AG04450 (cell line): ENCODE measurements at places on chromosomes 3 and 15. TPM values are rescaled to one million over a fixed set of nuclear protein-coding genes. Genes with fewer than 3 reads are reported as not detected.

CHRNA5 gene
- polyA plus RNA-seq, result 4.3 and 5.2 TPM in 2 replicates

MITF gene
- polyA plus RNA-seq, result 32.2 and 32.5 TPM in 2 replicates

FRMD4B gene
- 0.09 and 0.12 TPM in 2 replicates for polyA plus RNA-seq

CCDC54 gene
- polyA plus RNA-seq, result not detected in 2 replicates

ITPKA gene
- polyA plus RNA-seq, result 0.92 and 1.5 TPM in 2 replicates

GRCh38 chr3:182568876-182569275 is 224.4 kb upstream of the ATP11B start:
- no peak for DNase-seq

GRCh38 chr3:44235604-44236484 is 5.8 kb upstream of the TOPAZ1 start:
- peak; percentile 60 for DNase-seq

DNA sequence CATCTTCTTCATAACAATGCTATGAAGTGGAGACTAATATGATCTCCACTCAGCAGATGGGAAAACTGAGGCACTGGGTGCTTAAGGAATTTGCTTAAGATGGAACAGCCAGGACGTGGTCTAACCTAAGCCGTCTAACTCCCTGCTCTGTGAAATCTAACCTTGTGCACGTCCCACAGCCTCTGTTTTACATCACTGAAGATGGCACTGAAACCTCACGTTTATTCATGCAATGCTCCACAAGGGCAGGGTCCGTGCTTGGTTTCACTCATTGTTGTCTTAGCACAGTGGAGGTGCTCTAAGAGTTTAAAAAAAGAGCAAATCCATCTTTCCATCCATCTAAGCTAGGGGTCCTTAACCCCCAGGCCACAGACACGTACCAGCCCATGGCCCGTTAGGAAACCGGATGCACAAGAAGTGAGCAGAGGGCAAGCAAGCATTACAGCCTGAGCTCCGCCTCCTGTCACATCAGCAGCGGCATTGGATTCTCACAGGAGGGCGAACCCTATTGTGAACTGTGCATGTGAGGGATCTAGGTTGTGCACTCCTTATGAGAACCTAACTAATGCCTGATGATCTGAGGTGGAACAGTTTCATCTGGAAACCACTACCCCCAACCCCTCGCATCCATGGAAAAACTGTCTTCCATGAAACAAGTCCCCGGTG is 118.0 kb downstream of the FOXP1 start:
- no peak for DNase-seq

- DNase-seq, result no peak
Measured at GRCh38 chr3:123719862-123720453, 135.1 kb upstream of the HACD2 start.

GRCh38 chr3:45921158-45922038 is 21.9 kb upstream of the CXCR6 start:
- DNase-seq, result no peak

DNA sequence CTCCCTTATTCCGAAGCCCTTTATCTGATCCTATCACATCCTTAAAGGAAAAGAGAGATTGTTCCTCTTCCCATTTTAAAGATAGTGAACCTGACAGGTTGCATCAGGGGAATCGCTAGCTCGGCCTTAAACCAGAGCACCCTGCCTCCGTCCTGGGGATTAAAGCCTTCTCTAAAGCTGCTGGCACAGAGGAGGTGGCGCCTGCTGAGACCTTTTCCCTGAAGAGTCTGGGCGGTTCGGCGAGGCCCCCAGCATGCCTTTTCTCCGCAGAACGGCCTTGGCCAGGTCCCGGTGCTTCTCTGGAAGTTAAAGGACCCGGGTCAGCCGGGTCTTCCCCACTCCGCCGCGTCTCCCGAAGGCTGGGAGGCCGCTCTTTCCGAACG is 593 bp downstream of the FAM219B start:
- DNase-seq, result no peak

- no peak for DNase-seq
Measured at GRCh38 chr3:5488771-5489170, 301.3 kb downstream of the EDEM1 start.

DNA sequence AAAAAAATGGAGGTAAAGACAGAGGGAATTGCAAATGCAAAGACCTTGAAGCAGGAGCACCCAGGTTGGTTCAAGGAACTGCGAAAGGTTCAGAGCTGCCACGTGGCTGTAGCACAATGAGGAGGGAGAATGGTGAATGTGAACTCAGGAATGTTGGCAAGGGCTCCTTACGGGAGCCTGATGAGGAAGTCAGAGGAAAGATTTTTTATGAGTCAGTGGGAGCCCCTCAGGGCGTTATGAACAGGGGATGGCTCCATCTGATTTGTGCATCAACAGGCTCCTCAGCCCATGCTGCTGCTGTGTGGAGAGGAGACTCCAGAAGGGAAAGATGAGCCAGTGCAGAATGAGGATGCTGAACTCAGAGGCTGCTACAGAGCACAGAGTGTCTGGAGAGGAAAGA is 194.4 kb downstream of the ARRDC4 start:
- DNase-seq, result no peak

- no peak for DNase-seq
Measured at GRCh38 chr3:128559486-128560225, 66.7 kb upstream of the GATA2 start.

- DNase-seq, result no peak
Measured at GRCh38 chr3:119976214-119976613, 118.0 kb downstream of the GSK3B start.

- no peak for DNase-seq
Measured at GRCh38 chr15:41231422-41232226, 556 bp downstream of the CHP1 start.

- no peak for DNase-seq
Measured at GRCh38 chr3:103002425-103003176, 567.8 kb downstream of the ZPLD1 start.

GRCh38 chr3:64919934-64920333 is 232.1 kb upstream of the ADAMTS9 start:
- no peak for DNase-seq

DNA sequence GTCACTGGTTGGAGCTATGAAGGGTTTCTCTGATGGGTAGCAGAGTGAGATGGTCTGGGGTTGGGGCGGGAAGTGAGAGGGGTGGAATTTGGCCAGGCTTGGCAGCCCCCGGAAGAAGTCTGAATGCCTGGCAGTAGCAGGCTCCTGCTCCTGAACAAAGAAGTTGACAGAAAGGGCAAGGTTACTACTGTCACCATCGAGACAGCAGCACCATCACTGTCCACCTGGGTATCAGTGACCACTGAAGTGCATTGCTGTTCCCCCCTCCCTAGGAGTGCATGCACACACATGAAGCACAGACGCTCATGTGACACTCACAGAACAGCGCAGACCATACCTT is 42.9 kb downstream of the COLQ start:
- no peak for DNase-seq

- no peak for DNase-seq
Measured at GRCh38 chr15:83380682-83381081, 66.5 kb upstream of the SH3GL3 start.
